Activated T-helper 2 cell treated with anti-CD3 and anti-CD28 coated beads, Interferon-gamma antibody, Interleukin-2, Interleukin-4, amounts not matched to agents 10 μg/mL and 5 μg/mL and 100 μg/mL, durations not matched to agents 14 hours and 24 hours and 36 hours (primary cell): ENCODE measurements at places on chromosomes 5 and 9.

DNA sequence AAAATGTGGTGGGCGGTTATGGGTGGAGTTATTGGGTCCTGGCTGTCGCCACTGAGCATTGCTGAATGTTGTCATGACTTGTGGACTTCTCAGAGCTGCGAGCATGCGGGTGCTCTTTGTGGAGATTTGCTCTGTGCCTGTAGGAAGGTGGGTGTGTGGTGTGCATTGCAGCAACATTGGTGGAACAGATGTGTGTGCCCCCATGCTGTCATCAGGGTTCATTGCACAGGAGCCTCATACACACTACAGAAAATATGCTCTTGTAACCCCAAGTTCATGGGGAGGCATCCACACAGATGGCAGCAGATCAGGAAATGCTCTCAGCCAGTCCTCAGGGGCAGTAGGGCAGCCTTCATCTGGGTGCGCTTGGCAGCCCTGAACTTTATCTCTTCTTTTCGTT, 55.9 kb upstream of the PHF2 start:
- no peak for DNase-seq
- H3K36me3 ChIP-seq = peaks cover 76% of the 10 kb centered on the region

GRCh38 chr5:134124289-134125038, 10.0 kb downstream of the TCF7 start:
- no peak overlapping the region for H3K4me3 ChIP-seq
- no peak overlapping the region for H3K27ac ChIP-seq
- peaks cover 15% of the 10 kb centered on the region for H3K4me1 ChIP-seq
- H3K27me3 ChIP-seq = peaks cover 23% of the 10 kb centered on the region
- H3K36me3 ChIP-seq = peaks cover 27% of the 10 kb centered on the region

DNA sequence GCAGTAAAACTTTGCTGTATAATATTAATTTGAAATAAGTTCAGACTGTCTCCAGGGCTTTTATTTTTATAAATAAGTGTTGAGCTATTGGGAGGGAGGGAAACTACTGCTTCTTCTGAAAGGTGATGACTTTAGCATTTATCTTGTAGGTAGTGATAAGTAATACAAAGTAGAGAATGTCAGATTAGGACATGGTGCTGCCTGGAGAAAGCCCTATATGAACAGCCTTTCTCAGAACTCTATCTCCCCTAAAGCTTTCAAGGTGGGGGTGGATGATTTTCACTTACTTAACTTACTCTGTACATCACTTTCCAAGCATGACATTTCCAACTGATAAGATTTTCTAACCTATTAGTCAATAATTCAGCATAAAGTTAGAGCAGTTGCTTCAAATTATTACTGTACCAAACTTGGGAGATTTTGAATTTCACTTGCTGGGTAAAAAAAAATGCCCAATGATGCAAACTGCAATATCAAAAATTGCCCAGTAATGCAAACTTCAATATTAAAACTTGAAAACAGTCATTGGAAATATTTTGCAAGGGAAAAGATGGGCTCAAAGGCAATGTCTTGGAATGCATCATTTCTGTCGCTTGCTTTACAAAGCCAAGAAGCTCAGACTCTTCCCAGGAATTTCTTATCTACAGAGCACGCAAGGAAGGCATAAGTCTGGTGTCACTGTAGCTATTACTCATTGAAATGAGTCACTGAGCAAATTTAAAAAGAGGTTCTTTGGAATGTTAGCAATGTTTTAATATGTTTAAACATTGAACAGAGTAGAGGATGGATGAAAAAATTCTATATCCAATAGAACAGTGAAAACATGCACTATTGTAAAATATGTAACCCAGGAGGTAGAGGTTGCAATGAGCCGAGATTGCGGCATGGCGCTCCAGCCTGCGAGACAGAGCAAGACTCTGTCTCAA, 569.5 kb downstream of the PSAT1 start:
- no peaks in the 10 kb centered on the region for H3K4me1 ChIP-seq
- no peaks in the 10 kb centered on the region for H3K27me3 ChIP-seq
- no peak overlapping the region for H3K4me3 ChIP-seq
- DNase-seq = no peak
- no peak overlapping the region for H3K27ac ChIP-seq

GRCh38 chr9:100357501-100357900, 4.8 kb upstream of the TEX10 start:
- no peak for DNase-seq
- H3K27ac ChIP-seq = no peak overlapping the region
- no peak overlapping the region for H3K4me3 ChIP-seq
- peaks cover 8% of the 10 kb centered on the region for H3K36me3 ChIP-seq
- H3K4me1 ChIP-seq = peaks cover 14% of the 10 kb centered on the region

DNA sequence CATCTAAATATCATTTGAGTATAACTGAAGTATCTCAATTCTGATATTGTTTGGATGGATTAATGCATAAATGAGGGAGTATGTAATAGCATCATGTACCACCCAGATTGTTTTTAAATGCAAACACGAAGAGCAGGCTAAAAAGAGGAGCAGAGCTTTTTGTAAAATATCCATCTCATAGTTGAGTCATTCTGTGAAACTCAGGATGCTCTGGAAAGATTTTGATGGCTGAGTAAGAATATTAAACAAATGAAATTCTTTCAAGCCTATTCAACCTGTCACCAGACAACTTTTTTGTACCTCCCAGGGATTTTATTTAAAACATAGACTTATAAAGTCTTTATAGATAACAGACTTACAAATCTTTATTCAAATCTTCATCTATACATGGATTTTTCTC, 625.9 kb downstream of the TLE4 start:
- H3K27me3 ChIP-seq = no peaks in the 10 kb centered on the region
- no peak for DNase-seq
- no peak overlapping the region for H3K4me3 ChIP-seq
- no peak overlapping the region for H3K27ac ChIP-seq
- H3K4me1 ChIP-seq = no peaks in the 10 kb centered on the region
- no peaks in the 10 kb centered on the region for H3K36me3 ChIP-seq

GRCh38 chr5:14353726-14354474, 210.8 kb downstream of the TRIO start:
- no peaks in the 10 kb centered on the region for H3K36me3 ChIP-seq
- no peak overlapping the region for H3K27ac ChIP-seq
- H3K27me3 ChIP-seq = peaks cover 6% of the 10 kb centered on the region
- DNase-seq = no peak
- no peak overlapping the region for H3K4me3 ChIP-seq

DNA sequence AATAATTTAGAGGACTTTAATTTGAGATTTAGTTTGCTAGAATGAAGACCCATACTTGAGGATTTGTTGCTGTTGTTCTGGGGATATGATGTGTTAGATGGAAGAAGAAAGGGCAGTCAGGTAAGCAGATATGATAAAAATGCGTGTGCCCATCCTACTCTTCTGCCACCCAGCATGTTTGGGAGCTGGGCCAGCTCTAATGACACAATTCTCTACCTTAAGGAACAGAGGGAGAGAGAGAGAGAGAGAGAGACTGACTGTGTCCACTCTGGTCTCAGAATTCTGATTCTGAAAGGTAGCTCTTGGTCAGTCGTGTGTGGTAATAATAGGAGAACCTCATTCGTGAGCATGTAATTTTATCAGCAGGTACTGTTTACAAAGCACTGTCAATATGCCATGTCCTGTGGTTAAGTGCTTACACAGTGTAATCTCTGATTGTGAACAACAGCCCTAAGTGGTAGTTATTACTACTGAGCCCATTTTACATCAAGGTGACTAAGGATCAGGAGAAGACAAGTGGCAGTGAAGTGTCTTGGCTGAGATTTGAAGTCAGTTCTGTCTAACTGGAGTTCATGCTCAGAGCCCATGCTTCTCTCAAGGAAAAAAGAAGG, 307.4 kb upstream of the SEMA6A start:
- H3K27ac ChIP-seq = no peak overlapping the region
- no peaks in the 10 kb centered on the region for H3K27me3 ChIP-seq

- no peaks in the 10 kb centered on the region for H3K27me3 ChIP-seq
- no peak overlapping the region for H3K27ac ChIP-seq
- peaks cover 22% of the 10 kb centered on the region for H3K36me3 ChIP-seq
- no peak for DNase-seq
Measured at GRCh38 chr9:79673614-79674013, 101.8 kb downstream of the TLE4 start.

DNA sequence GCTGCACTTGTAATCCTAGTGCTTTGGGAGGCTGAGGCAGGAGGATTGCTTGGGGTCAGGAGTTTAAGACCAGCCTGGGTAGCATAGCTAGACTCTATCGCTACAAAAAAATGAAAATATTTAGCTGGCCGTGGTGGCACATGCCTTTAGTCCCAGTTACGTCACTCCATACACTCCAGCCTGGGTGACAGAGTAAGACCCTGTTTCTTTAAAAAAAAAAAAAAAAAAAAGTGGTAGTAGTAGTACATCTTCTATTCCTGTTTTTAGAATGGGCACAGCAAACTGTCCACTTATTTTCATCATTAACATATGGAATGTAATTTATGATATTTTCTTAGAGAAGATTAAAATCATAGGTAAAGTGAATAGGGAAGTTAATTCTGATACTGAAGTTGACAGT, 48.2 kb downstream of the TRIO start:
- H3K36me3 ChIP-seq = no peaks in the 10 kb centered on the region
- no peak for DNase-seq
- no peak overlapping the region for H3K4me3 ChIP-seq
- no peak overlapping the region for H3K27ac ChIP-seq

- H3K27me3 ChIP-seq = peaks cover 40% of the 10 kb centered on the region
- H3K36me3 ChIP-seq = no peaks in the 10 kb centered on the region
- H3K4me1 ChIP-seq = no peaks in the 10 kb centered on the region
- no peak overlapping the region for H3K27ac ChIP-seq
Measured at GRCh38 chr5:97105501-97106215, 36.8 kb downstream of the LIX1 start.

- H3K4me3 ChIP-seq = no peak overlapping the region
- H3K27ac ChIP-seq = no peak overlapping the region
- no peaks in the 10 kb centered on the region for H3K36me3 ChIP-seq
- no peaks in the 10 kb centered on the region for H3K4me1 ChIP-seq
Measured at GRCh38 chr9:36746415-36746814, 173.7 kb downstream of the MELK start.

DNA sequence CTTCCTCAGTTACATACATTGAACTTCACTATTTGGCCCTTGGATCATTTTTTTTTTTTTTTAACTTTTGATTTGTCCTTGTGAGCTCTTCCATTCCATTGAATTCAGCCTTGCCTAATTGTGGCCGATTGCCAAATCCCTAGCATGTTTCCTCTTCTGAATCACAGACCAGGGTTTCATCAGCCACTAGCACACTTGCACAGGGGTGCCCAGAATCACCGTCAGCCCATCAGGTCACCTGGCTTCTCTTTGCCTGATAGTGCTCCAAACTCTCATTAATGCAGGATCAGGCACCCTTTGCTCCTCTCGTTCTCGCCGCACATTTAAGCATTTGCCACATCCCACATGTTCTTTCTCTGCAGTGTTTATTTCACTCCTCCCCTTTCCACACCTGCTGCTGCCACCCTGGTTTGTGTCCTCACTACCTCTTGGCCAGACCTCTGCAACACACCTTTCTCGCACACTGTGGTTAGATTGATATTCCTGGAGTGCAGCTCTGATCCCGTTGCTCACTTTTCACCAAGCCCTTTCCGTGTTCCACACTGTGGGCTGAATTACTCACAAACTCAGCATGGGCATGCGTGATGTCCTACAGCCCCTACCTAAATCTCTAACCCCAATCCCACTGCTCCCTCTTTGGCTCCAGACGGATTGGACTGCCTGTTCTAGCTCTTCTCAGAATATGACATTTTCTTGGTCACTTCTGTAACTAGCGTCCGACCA, 9.8 kb downstream of the PIK3R1 start:
- no peak overlapping the region for H3K27ac ChIP-seq
- no peaks in the 10 kb centered on the region for H3K27me3 ChIP-seq
- DNase-seq = no peak
- H3K4me3 ChIP-seq = no peak overlapping the region

- H3K4me3 ChIP-seq = no peak overlapping the region
- peaks cover 14% of the 10 kb centered on the region for H3K36me3 ChIP-seq
- H3K4me1 ChIP-seq = no peaks in the 10 kb centered on the region
- H3K27ac ChIP-seq = no peak overlapping the region
- H3K27me3 ChIP-seq = no peaks in the 10 kb centered on the region
- DNase-seq = no peak
Measured at GRCh38 chr5:1065891-1066650, 45.8 kb downstream of the SLC12A7 start.

- no peak overlapping the region for H3K27ac ChIP-seq
- H3K4me1 ChIP-seq = peaks cover 10% of the 10 kb centered on the region
- no peak overlapping the region for H3K4me3 ChIP-seq
- no peak for DNase-seq
- no peaks in the 10 kb centered on the region for H3K27me3 ChIP-seq
Measured at GRCh38 chr5:81638471-81638870, 112.4 kb downstream of the SSBP2 start.

DNA sequence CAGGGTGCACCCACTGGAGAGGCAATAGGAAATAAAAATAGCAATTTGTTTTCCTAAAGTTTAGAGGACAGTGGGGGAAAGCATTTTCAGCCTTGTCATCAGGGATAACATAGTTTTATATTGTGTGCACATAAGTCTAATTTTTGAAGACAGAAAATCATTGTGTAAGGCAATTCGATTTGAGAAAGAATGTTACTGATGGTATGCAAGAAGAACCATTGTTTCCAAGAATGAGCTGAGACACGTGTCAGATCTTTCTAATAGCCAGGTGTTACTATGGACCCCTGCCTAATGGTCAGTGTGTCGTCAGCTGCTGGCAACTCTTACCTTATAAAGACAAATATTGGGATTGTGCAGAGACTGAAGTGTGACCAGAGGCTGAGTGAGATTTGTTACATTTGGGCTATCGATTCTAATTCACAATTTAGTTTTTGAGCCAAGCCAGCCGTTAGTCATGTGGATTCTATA, 67.1 kb upstream of the PPP2R2B start:
- H3K4me3 ChIP-seq = no peak overlapping the region
- no peaks in the 10 kb centered on the region for H3K4me1 ChIP-seq
- no peak overlapping the region for H3K27ac ChIP-seq
- DNase-seq = no peak
- H3K36me3 ChIP-seq = no peaks in the 10 kb centered on the region

DNA sequence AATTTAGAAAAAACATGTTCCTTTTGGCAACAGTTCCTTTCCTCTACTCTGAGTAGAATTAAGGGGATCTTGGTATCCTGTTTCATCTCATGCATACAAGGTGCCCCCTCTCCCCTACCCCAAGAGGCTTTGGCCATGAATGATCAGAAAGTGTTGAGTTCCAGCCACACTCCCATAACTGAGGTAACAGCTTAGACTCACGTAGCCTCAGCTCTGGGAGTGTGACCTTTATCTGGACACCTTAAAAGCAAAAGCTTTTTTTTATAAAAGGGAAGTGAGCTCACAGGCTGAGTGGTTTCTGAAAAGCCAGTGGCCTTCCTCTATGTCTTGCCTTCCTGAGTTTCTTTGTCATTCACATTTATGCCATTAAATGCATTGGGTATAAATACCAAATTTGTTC, 900 bp upstream of the HAVCR2 start:
- H3K27me3 ChIP-seq = no peaks in the 10 kb centered on the region
- no peak for DNase-seq
- peak overlapping the region; percentile 99 for H3K27ac ChIP-seq
- H3K4me3 ChIP-seq = peak overlapping the region; percentile 82

- no peak for DNase-seq
- no peaks in the 10 kb centered on the region for H3K27me3 ChIP-seq
- no peaks in the 10 kb centered on the region for H3K4me1 ChIP-seq
- no peaks in the 10 kb centered on the region for H3K36me3 ChIP-seq
- no peak overlapping the region for H3K27ac ChIP-seq
Measured at GRCh38 chr5:167731951-167732350, 559.5 kb upstream of the WWC1 start.
